Sigmoid colon (tissue), 7 donors: ENCODE measurements at places on chromosomes 5 and 9. TPM values are rescaled to one million over a fixed set of nuclear protein-coding genes. Genes with fewer than 3 reads are reported as not detected.

DNA sequence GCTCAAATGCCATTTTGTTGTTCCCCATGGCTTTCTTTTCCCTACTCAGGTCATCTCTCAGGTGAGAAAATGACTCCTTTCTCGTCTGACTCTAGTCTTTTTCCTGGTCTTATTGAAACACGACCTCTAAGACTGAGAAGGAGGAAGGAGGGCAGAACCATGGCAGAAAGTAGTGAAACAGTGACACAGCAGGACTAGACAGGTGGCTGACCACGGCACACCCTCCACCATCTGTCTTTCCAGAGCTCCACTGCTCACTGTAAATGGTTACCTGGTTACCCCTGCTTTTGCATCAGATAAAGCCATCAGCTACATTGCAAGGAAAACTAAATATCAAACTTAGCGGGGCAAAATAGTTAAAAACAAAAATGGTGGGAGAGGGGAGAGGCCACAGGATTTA, 30.9 kb downstream of the NR4A3 start:
- no peaks in the 10 kb centered on the region for H3K4me1 ChIP-seq
- no peak overlapping the region for H3K27ac ChIP-seq
- no peak overlapping the region for H3K4me3 ChIP-seq
- no peaks in the 10 kb centered on the region for H3K36me3 ChIP-seq
- no peaks in the 10 kb centered on the region for H3K27me3 ChIP-seq
- no peak for DNase-seq

Gene MCC
- 13.0 TPM for total RNA-seq

DNA sequence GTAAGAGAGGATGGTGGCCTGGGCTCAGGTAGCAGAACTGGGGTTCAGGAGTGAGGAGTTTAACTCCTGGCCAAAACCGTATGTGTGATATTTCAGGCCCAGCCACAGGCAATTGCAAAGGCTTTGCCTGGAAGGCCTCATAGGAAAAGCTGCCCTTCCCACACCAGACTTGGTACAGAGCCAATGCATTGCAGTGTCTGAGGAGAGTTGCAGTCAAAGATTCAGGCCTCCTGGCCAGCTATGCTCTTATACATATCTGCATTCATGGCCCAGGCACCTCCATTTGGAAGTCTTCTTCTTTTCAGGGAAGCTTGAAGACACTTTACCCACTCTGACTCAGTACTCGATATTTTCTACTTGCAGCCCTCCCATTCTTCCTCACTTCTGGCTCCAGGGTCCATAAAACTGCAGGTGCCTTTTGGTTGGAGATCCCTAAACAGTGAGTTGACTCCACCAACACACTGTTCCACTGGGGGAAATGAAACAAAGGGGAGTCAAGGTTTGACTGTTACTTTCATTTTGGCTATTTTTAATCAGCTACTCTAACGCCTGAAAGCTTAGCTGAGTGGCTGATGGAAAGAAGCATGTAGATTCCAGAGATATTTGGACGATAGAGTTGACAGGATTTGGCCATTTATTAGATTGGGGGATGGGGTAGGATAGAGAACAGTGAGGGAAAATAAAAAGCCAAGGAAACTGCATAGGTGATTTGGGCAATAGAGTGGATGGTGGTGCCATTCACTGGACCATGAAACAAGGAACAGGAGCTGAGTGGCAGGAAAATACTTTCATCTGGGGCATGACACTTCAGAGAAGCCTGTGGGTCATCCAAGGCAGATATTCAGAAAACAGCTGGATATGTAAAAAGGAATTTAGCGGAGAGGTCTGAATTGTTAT, 30.6 kb upstream of the IL33 start:
- no peak overlapping the region for H3K27ac ChIP-seq
- H3K4me1 ChIP-seq = no peaks in the 10 kb centered on the region
- H3K27me3 ChIP-seq = no peaks in the 10 kb centered on the region
- no peak for DNase-seq
- H3K4me3 ChIP-seq = no peak overlapping the region

Gene CNTNAP3
- 9.8 TPM for total RNA-seq

DNA sequence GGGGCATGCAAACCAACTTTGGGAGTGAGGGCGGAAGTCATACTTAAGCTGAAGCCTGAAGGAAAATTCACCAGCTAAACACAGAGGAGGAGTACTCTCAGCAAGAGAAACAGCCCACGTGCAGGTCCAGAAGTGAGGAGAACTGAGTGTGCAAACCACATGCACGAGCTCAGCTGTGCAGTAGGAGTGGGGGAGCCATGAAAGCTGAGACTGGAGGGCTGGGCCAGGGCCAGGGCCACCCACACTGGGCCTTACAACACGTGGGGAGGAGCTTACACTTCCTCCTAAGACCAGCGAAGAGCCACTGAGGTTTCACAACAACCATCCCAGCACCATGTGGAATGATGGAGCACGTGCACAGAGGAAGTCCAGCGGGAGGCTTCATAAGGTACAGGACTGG, 9.3 kb upstream of the WWC1 start:
- DNase-seq = no peak
- no peaks in the 10 kb centered on the region for H3K36me3 ChIP-seq
- no peak overlapping the region for H3K4me3 ChIP-seq
- H3K27ac ChIP-seq = no peak overlapping the region
- no peaks in the 10 kb centered on the region for H3K4me1 ChIP-seq
- no peaks in the 10 kb centered on the region for H3K27me3 ChIP-seq

DNA sequence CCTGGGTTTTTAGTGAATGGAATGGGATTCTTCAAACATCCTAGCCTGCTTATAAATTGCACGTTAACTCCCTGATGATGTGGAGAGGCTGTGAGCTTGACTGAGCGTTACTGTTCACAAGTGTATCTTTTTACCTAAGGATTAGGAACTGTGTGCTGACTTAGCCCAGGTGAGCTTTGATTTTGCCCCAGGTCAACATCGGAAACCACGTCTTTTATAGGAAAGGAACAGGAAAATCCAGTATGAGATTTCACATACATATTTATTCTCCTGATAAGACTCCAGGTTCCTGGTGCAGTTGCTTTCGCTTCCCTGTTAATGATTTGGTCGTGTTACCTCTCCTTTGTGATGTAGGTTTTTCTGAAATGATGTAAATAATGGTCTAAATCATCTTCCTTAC, 103.2 kb upstream of the BASP1 start:
- DNase-seq = no peak
- no peaks in the 10 kb centered on the region for H3K36me3 ChIP-seq
- H3K4me1 ChIP-seq = no peaks in the 10 kb centered on the region
- H3K27me3 ChIP-seq = no peaks in the 10 kb centered on the region
- no peak overlapping the region for H3K4me3 ChIP-seq

GRCh38 chr9:95836072-95836471, 39.4 kb upstream of the ERCC6L2 start:
- H3K36me3 ChIP-seq = no peaks in the 10 kb centered on the region
- peak overlapping the region; percentile 75 for H3K27ac ChIP-seq
- H3K27me3 ChIP-seq = no peaks in the 10 kb centered on the region
- H3K4me1 ChIP-seq = peaks cover 45% of the 10 kb centered on the region
- no peak overlapping the region for H3K4me3 ChIP-seq
- no peak for DNase-seq

Gene FIBCD1
- total RNA-seq = 0.36 TPM

DNA sequence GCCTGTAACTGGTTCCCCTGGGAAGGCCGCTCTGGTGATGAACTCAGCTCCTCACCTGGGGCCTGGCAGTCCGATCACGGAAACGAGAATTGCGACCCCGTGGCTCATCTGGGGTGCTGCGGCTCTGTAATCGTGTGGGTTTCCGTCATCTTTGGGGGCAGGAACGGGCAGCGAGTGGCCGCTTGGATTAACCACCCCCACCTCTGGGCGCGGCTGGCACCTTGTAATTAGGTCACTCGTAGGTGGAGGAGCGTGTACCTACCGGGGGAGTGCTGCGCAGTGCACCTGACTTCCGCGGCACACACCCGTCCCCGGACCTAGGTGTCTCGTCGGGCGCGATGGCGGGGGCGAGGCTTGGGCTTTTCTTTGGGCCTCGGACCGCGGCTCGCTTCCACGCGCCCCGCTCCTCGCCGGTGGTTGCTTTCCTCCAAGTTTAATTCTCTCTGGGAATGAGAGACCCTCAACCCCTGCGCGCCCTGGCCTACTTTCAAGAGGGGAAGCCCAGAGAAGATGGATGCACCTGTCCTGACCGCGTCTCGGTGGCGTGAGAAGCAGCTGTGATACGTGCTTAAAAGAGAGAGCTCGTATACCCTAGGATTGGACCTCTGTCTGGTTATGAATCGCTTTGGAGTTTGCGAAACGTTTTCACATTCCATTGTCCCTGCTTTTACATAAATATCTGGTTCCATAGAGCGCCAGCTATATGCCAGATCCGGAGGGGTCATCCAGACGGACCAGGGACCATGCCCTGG, 744 bp upstream of the PPP2CA start:
- peak overlapping the region; percentile 100 for H3K27ac ChIP-seq
- H3K4me3 ChIP-seq = peak overlapping the region; percentile 94
- no peaks in the 10 kb centered on the region for H3K4me1 ChIP-seq
- H3K36me3 ChIP-seq = no peaks in the 10 kb centered on the region
- H3K27me3 ChIP-seq = no peaks in the 10 kb centered on the region

DNA sequence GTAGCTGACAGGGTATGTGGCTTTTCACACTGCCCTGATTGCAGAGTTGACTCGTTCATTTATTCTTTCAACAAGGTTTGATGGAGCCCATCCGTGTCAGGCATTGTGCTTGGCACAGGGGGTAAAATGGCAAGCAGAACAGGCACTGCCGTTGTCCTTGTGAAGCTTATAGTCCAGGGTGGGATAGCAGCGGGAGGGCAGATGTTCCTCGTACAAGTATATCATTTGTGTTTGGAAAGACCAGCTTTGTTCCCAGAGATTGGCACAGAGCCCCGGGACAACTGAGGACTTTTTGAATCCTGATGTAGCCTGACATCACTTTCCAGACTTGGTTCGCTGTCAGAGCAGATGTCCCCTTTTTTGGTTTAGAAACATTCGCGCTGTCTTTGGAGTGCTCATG, 50.9 kb downstream of the MVB12B start:
- H3K4me1 ChIP-seq = peaks cover 26% of the 10 kb centered on the region
- peak overlapping the region; percentile 45 for H3K27ac ChIP-seq
- DNase-seq = no peak
- H3K36me3 ChIP-seq = no peaks in the 10 kb centered on the region
- no peaks in the 10 kb centered on the region for H3K27me3 ChIP-seq
- H3K4me3 ChIP-seq = no peak overlapping the region

- peak; percentile 21 for DNase-seq
- H3K27me3 ChIP-seq = peaks cover 11% of the 10 kb centered on the region
- no peaks in the 10 kb centered on the region for H3K4me1 ChIP-seq
- H3K36me3 ChIP-seq = no peaks in the 10 kb centered on the region
Observed at GRCh38 chr5:175682664-175683063, 24.8 kb downstream of the HRH2 start.

DNA sequence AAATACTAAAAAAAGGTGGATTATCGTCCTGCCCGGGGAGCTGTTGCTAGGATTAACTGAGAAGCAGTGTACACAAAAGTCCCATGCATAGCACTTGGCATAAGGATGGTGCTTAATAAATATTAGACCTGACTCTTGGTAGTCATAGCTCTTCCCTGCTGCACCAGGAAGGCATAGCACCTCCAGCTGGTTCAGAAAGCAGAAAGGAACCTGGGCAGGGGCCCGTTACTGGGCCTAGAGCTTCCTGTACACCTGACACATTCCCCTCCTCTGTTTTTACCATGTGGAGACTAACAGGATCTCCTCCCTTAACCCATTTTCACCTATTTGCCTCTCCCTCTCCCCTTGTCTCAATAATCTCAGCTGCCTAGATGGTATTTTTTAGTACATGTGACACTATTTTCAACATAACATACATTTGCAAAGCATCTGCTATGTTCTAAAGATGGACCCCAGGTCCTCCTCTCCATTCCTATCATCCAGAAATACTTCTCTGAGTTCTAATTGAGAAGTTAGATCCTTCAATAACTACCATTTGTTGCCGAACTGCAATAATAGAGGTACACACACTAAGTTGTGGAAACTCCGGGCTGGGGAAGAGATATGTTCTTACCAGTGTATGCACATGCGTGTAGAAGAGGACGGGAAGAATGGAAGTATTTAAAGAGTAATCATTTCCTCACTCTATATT, 3.2 kb upstream of the ANP32B start:
- DNase-seq = no peak
- no peak overlapping the region for H3K4me3 ChIP-seq
- H3K27me3 ChIP-seq = no peaks in the 10 kb centered on the region

- H3K27ac ChIP-seq = no peak overlapping the region
- H3K4me1 ChIP-seq = peaks cover 10% of the 10 kb centered on the region
- no peak for DNase-seq
- no peaks in the 10 kb centered on the region for H3K36me3 ChIP-seq
- no peaks in the 10 kb centered on the region for H3K27me3 ChIP-seq
Observed at GRCh38 chr5:160923411-160923810, 71.4 kb upstream of the ATP10B start.

DNA sequence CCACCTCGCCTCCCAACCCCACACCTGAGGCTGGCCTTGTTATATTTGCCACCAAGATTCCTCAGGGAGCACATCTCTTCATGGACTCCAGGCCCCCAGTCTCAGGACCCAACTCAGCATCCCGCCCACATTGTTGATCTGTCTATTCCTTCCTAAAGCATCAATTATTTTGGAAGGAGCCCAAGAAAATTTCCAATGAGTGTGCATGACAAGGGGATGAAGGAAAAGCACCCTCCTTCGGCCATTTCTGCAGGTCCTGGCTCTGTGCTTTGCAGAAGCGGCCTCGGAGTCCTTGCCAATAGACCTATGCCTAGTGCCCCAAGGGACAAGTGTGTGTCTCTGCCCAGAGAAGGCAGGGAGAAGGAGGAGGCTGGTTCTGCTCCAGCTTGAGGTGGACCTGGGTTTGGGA, 273.2 kb downstream of the GADD45G start:
- H3K4me3 ChIP-seq = no peak overlapping the region
- no peak overlapping the region for H3K27ac ChIP-seq
- no peaks in the 10 kb centered on the region for H3K4me1 ChIP-seq
- no peaks in the 10 kb centered on the region for H3K27me3 ChIP-seq
- DNase-seq = peak; percentile 46
- H3K36me3 ChIP-seq = no peaks in the 10 kb centered on the region

Gene TRIM52
- total RNA-seq = 7.1 TPM

DNA sequence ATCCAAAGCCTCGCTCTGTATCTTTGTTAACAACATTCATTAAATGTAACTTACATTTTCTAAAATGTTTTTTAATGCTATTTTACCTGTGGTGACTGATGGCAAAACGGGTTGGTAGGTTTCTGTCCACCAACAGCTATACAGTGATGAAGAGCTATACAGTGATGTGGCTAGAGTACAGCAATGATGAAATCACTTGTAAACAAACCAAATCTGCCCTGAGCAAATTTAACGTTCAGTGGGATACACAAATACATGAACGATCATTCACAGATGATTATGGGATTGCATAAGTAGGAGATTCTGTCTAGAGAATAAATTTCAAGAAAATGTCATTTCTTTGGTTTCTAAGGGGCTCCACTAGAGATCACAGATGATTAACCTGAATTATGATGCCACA, 132.7 kb downstream of the MPDZ start:
- H3K27me3 ChIP-seq = no peaks in the 10 kb centered on the region
- H3K36me3 ChIP-seq = peaks cover 6% of the 10 kb centered on the region
- H3K4me1 ChIP-seq = peaks cover 18% of the 10 kb centered on the region
- H3K4me3 ChIP-seq = no peak overlapping the region

GRCh38 chr5:103587185-103587748, 24.7 kb upstream of the NUDT12 start:
- no peak overlapping the region for H3K27ac ChIP-seq
- H3K27me3 ChIP-seq = no peaks in the 10 kb centered on the region
- DNase-seq = no peak
- H3K36me3 ChIP-seq = no peaks in the 10 kb centered on the region
- no peaks in the 10 kb centered on the region for H3K4me1 ChIP-seq

- no peaks in the 10 kb centered on the region for H3K4me1 ChIP-seq
- H3K4me3 ChIP-seq = no peak overlapping the region
- no peaks in the 10 kb centered on the region for H3K27me3 ChIP-seq
Observed at GRCh38 chr9:18596920-18597319, 123.0 kb downstream of the ADAMTSL1 start.

- H3K4me1 ChIP-seq = peaks cover 29% of the 10 kb centered on the region
- H3K4me3 ChIP-seq = peak overlapping the region; percentile 25
- H3K27ac ChIP-seq = peak overlapping the region; percentile 50
- peaks cover 51% of the 10 kb centered on the region for H3K27me3 ChIP-seq
Observed at GRCh38 chr5:128537221-128537999, 635 bp downstream of the FBN2 start.

Gene PCDHA9
- 1.4 TPM for total RNA-seq
